NCI-H1105 (cell line): ENCODE measurements at places on chromosomes 7 and 10.

DNA sequence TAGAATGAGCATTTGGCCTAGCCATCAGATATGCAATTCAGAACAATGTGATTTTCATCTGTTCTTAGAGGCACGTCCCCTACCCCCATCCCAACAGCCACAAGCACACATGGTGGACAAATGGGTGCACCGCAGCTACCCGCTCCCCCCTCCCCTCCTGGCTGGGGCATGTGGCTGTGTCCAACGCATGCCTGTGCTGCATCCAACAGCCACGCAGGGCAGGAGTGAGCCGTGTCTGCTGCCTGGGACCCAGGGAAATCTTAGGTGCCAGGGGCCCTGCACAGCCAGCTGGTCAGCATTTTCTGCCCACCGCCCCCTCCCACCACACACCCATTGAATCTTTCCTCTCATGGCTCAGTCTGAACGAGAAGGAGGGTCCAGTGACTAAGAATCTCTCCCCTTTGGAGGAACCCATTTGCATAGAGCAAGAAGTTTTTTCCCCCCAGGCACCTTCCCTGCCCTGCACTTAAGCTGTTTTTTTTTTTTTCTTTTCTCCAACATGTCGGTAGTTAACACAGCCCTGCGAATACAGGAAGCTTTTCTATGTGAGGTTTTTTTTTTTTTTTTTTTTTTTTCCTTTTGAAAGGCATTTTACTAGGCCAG lies 138.9 kb downstream of the WDR11 start:
- DNase-seq = no peak

- DNase-seq = peak; percentile 59
Observed at GRCh38 chr7:64618785-64619456, 47.0 kb upstream of the ZNF107 start.

DNA sequence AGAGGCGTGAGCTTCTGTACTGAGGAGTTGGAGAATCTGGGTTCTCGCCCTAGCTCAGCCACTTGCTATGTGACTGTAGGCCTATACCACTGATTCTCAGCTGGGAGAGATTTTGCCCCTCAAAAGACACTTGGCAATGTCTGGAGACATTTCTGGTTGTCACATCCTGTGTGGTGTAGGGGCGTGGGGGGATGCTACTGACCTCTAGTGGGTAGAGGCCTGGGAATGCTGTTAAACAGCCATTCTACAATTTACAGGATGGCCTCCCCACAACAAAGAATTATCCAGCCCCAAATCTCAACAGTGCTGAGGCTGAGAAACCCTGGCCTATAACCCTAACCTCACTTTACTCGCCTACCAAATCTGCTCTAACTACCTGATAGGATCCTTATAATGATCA lies 58.8 kb upstream of the GAD2 start:
- DNase-seq = no peak

GRCh38 chr10:75439811-75440210 lies 8.4 kb downstream of the LRMDA start:
- no peak for DNase-seq

DNA sequence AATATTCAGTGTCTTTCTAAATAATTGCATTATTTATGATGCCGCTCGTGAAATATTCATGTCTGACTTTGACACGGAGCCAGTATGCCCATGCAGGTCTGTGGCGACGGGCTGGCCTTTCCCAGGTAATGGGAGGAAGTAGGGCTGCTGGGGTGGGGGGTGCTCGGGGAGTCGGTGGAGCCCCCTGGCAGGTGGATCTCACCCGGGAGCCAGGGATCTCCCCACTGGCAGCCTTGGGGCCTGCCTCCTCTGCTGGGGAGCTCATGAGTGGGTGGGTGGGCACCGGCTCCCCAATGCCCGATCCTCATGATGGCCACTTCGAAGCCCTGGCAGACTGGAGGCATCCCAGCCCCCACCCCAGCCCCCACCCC lies 52.8 kb downstream of the PWWP2B start:
- no peak for DNase-seq

DNA sequence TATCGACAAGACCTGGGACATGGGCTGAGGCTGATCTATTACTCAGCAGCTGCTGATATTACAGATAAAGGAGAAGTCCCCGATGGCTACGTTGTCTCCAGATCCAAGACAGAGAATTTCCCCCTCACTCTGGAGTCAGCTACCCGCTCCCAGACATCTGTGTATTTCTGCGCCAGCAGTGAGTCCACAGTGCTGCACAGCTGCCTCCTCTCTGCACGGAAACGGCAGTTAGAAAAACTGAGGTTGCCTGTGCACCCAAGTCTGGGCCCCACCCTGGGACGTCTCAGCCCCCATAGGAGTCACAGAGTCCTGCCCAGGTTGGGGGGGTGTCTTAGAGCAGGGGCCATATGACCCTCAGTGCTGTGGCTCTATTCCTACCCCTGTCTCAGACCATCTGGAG lies 167.4 kb upstream of the PRSS58 start:
- DNase-seq = no peak

- DNase-seq = no peak
Observed at GRCh38 chr7:136049117-136049516, 72.0 kb upstream of the MTPN start.

DNA sequence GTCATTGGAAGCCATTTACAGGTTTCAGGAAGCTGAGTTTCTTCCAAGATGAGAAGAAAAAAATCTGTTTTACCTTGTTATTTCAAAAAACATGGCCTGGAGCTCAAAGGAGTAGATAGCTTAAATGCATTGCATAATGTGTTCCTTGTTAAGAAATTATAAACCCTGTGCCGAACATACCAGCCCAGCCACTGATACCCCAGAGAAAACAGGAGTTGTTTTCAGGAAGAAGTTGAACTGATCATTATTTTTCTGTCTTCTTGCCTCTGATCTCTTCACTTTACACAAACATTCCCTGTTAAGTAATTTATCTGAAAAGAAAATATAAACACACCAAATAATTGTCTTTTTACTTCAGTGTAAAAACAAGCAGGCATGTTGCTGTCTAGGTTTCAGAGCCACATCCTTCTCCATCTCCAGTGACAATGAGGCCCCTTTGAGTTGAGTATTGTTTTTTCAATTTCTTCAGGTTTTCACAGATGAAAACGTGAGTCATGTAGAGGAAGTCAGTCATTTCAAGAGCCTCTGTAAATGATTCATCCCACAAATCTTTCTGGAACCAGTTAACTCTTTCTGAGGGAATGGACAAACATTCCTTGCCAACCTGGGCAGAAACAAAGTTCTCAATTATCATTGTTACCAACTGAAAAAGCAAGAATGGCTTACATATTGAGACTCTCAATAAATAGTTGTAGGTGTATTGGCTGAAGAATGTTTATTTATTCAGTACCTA lies 244.2 kb downstream of the IPMK start:
- no peak for DNase-seq

GRCh38 chr7:97007583-97007861 lies 2.2 kb downstream of the DLX6 start:
- no peak for DNase-seq

DNA sequence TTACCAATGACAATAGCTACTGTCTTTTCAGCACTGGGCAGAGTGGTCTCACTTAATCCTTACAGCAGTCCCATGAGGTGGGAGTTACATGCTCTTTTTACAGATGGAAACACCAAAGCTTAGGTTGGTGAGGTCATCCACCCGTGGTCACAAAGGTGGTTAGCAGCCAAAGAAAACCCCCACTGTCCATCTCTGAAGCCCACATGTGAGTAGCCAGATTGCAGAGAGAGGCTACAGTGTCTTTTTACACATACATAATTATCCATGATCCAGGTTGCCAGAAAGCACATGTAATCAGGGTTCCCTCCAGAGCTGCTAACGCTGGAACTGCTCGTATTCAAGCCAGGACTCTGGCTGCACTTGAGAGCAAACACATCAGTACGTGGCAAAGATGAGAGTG lies 24.6 kb upstream of the ANKRD2 start:
- DNase-seq = no peak

DNA sequence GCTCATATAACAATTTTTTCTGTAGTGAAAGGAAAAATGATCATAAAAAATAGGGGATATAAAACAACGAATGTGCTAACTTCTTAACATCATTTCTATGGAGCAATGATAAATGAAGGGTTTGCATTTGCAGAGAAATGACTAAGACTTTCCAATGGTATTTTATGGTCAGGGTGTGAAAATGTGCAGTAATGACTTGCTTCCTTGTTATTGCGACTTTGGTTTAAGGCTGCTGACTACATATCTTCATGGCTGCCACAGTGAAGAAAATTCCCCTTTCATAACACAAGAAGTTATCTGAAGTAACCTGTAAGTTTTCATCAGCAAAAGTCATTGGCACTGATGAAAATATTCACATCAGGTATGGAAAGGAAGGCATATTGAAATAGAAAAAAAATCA lies 166.1 kb upstream of the NRG3 start:
- no peak for DNase-seq
